ENCODE measurements at places on chromosomes 3 and 15.

GRCh38 chr3:47405820-47406761, 25.3 kb downstream of the PTPN23 start:
- peaks cover 47% of the 10 kb centered on the region for H3K36me3 ChIP-seq
- peak; percentile 77 for DNase-seq
- peak overlapping the region; percentile 66 for H3K27ac ChIP-seq
- no peaks in the 10 kb centered on the region for H3K27me3 ChIP-seq

DNA sequence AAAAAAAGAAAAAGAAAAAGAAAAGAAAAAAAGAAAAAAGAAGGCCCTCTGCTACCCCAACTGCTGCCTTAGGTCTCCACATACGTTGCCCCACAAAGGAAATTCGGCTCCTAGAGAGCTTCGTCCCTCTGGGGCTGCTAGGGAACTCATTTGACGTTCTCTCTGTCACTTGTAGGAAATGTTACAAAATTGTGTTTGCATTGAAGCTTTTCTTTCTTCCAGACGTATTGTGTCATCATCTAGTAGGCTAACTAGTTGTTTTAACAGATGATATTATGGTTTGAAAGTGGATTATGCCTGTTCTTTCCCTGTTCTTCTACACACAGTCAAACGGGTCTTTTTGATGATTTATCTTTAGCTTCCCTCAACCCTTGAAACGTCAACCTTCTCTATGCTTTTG, 125.3 kb downstream of the BDH1 start:
- H3K27me3 ChIP-seq = no peaks in the 10 kb centered on the region
- no peak overlapping the region for H3K4me3 ChIP-seq
- peaks cover 18% of the 10 kb centered on the region for H3K4me1 ChIP-seq
- no peaks in the 10 kb centered on the region for H3K36me3 ChIP-seq

- H3K4me3 ChIP-seq = no peak overlapping the region
- DNase-seq = no peak
- peaks cover 48% of the 10 kb centered on the region for H3K4me1 ChIP-seq
- H3K36me3 ChIP-seq = no peaks in the 10 kb centered on the region
- H3K27me3 ChIP-seq = no peaks in the 10 kb centered on the region
Observed at GRCh38 chr15:90864507-90864906, 3.9 kb upstream of the FURIN start.

DNA sequence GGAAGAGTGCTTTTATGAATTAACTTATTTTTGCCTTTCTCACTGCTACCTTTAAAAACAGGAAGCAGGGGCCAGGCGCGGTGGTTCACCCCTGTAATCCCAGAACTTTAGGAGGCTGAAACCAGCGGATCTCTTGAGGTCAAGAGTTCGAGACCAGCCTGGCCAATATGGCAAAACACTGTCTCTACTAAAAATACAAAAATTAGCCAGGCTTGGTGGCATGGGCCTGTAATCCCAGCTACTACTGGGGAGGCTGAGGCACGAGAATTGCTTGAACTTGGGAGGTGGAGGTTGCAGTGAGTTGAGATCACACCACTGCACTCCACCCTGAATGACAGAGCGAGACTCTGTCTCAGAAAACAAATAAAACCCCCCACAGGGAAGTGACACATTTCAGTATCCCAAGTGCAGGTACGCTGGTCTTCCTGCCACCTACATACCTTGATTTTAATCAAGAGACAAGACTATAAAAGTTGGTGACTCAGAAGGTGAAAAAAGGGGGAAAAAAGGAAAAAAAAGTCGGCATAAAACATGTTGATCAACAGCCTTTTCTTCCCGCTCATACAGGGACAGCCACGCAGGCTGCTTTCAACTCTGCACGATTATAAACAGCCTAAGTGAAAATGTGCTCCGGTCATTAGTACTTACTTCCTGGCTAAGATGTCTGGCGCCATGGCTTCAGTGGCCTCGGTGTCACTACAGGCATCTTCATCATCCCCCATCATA, 18.8 kb downstream of the PPP1R2 start:
- no peaks in the 10 kb centered on the region for H3K4me1 ChIP-seq
- no peak for DNase-seq
- H3K36me3 ChIP-seq = peaks cover 39% of the 10 kb centered on the region
- no peak overlapping the region for H3K4me3 ChIP-seq
- H3K27ac ChIP-seq = no peak overlapping the region
- no peaks in the 10 kb centered on the region for H3K27me3 ChIP-seq

DNA sequence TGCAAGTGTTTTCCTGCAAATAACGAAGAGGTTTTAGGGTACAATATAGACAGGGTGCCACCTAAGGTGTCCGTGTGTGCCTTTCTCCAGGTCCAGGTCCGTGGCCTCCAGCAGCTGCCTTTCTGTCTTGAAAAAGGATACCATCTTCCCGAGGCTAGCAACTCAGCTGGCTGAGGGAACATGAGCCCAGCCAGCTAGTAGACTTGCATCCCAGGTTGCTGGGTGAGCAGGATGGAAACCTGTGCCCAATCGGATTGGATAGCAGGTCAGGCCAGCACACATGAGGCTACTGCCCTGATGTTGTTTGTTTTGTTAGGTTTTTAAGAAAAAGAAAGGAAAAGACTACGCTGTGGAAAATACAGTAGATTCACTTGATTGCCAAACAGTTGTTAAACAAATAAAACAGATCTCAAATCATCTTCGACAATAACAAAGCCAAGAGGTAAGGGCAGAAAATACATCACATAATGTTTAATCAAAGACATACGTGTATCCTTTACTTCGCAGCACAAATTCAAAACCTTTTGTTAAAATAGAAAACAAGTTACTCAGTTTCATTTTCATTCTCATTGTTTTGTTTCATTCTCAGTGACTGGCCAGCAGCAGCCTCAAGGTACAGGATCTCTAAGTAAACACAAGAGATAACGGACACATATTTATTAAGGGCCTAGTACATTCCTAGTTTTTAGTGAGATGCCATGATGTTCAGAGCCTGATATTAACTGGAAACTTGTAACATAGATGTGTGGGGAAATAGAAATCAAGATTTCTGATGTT, 661.2 kb upstream of the NR2F2 start:
- no peaks in the 10 kb centered on the region for H3K36me3 ChIP-seq
- H3K27me3 ChIP-seq = no peaks in the 10 kb centered on the region
- no peak overlapping the region for H3K27ac ChIP-seq
- H3K4me3 ChIP-seq = no peak overlapping the region
- no peaks in the 10 kb centered on the region for H3K4me1 ChIP-seq

- H3K27me3 ChIP-seq = peaks cover 45% of the 10 kb centered on the region
- peak within 1 kb of the TSS; percentile 97 for H3K4me3 ChIP-seq
- peak within 1 kb of the TSS; percentile 81 for H3K27ac ChIP-seq
- no peaks in the 10 kb centered on the region for H3K36me3 ChIP-seq
- peaks cover 51% of the 10 kb centered on the region for H3K4me1 ChIP-seq
- DNase-seq = peak; percentile 86
Observed at GRCh38 chr15:63041974-63042876, at the start of gene TPM1. TPM1 (plus strand) TSS chr15:63042747; CDS start chr15:63042830, 83 bp downstream.

GRCh38 chr3:140715035-140715434, 37.2 kb downstream of the TRIM42 start:
- no peaks in the 10 kb centered on the region for H3K36me3 ChIP-seq
- no peak for DNase-seq
- peaks cover 15% of the 10 kb centered on the region for H3K4me1 ChIP-seq
- no peak overlapping the region for H3K4me3 ChIP-seq

DNA sequence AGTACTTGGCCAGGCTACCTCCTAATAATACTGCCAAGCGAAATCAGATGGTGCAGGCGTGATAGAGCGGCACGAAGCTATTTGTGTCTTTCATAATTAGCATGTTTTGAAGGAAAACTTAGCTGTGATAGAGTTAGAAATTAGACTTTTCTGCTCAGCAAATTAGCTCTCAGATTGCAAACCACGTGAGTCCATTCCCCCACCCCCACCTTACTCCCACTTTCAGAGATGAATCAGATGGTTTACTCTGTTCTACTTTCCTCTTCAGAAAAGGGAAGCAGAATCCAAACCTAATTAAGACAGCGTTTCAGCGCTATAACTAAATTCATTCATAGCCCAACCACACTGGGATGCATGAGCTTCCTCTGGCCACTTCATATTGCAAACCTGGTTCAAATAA, 214.6 kb downstream of the SLCO3A1 start:
- no peak overlapping the region for H3K4me3 ChIP-seq
- H3K27me3 ChIP-seq = no peaks in the 10 kb centered on the region
- H3K4me1 ChIP-seq = peaks cover 31% of the 10 kb centered on the region
- H3K27ac ChIP-seq = no peak overlapping the region

GRCh38 chr3:192481638-192482037, 245.7 kb downstream of the FGF12 start:
- no peak overlapping the region for H3K27ac ChIP-seq
- H3K4me1 ChIP-seq = no peaks in the 10 kb centered on the region
- no peaks in the 10 kb centered on the region for H3K27me3 ChIP-seq
- no peak for DNase-seq

DNA sequence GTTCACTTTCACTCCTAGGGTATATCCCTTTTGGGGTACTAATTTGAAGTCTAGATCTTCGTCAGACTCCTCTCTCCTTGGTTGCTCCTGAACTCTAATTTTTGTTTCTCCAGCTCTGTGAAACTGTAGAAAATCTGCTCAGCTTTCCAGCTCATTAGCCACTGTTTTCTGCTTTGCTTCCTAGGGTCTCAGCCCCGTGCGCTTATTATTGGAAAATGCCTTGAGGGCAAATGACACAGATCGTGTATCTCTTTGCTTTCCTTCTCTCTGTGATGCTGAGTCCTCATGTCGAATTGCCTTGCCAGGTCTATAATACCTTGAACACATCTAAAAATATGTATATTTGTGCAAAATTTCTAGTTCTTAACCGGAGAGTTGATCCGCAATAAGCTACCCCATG, 731.1 kb downstream of the EDEM1 start:
- no peaks in the 10 kb centered on the region for H3K27me3 ChIP-seq
- H3K4me1 ChIP-seq = no peaks in the 10 kb centered on the region
- no peak overlapping the region for H3K27ac ChIP-seq
- H3K4me3 ChIP-seq = no peak overlapping the region
- DNase-seq = no peak
- H3K36me3 ChIP-seq = no peaks in the 10 kb centered on the region

DNA sequence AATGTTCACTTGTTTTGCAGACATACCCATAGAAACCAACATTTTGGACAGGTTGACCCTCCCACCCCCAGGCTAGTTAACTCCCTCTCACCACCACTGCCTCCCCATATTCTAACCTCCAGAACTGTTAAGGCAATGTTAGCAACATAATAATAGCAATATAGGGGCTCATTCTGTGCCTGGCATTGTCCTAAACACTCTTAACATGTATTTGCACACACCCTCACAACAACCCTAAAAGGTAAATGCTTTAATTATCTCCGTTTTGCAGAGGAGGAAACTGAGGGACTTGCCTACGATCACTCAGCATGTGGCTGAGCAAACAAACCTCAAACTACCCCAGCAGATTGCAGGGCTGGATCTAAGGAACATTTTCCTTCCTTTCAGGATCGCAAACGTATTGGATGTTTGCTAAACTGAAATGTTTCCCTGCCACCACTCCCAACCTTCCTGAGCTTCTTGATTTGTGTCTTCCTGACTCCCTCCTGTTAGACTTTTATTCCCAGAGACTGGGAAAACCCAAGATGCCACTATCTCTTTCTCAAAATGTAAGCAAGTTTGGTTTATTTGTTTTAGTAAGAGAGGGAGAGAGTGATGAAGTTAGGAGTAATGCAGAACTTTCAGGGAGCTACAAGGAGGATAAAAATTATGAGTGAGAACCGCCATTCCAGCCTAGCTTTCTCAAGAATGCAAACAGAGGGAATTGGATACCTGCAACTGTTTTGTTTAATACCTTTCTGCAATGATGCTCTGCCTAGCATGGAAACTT, 1.3 kb downstream of the SCG5 start:
- DNase-seq = no peak
- peaks cover 6% of the 10 kb centered on the region for H3K27me3 ChIP-seq
- no peak overlapping the region for H3K4me3 ChIP-seq
- no peaks in the 10 kb centered on the region for H3K36me3 ChIP-seq

GRCh38 chr3:125045194-125045593, 10.6 kb downstream of the HEG1 start:
- no peak overlapping the region for H3K4me3 ChIP-seq
- H3K36me3 ChIP-seq = no peaks in the 10 kb centered on the region
- peaks cover 65% of the 10 kb centered on the region for H3K4me1 ChIP-seq
- no peak overlapping the region for H3K27ac ChIP-seq

DNA sequence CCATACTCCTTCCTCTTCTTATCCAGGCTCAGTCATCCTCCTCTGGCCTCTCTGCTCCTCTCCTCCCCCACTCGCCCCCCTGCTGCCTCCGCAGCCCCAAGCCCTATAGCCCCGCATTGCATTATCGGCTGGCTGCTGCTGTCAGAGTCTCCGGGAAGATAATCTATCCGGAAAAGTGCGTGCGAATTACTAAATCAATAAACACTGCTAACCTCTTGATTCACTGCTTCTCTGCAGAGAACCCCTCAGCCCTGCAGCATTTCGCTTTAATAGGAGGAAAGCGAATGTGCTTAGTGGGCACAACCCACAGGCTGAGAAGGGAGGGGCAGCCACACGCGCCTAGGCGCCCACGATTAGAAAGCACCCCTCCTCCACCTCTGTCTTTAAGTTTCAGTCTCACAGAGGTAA, 167.6 kb downstream of the ABHD5 start:
- H3K27me3 ChIP-seq = peaks cover 51% of the 10 kb centered on the region
- no peak overlapping the region for H3K27ac ChIP-seq
- H3K4me3 ChIP-seq = no peak overlapping the region
- no peaks in the 10 kb centered on the region for H3K36me3 ChIP-seq
- no peaks in the 10 kb centered on the region for H3K4me1 ChIP-seq

DNA sequence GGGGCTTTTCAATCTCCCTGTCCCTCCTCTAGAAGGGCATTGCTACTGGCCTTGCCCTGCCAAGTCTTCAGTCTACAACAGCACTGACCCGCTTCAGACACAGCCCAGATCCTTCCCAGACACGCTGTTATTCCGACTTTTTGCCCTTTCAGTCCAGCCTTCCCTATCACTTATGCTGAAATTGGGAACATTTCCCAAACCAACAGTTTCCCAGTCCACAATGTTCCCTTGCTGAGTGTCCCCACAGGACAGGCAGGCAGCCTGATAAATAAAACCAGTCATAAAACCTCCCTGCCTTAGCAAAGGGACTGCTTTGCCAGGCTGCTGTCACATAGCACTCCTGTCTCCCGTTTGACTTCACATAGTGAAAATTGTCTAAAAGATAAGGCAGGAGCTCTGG, 43.5 kb downstream of the GOLGA6L2 start:
- H3K4me3 ChIP-seq = no peak overlapping the region
- H3K36me3 ChIP-seq = no peaks in the 10 kb centered on the region
- no peak overlapping the region for H3K27ac ChIP-seq

- H3K36me3 ChIP-seq = peaks cover 3% of the 10 kb centered on the region
- no peak overlapping the region for H3K27ac ChIP-seq
- no peaks in the 10 kb centered on the region for H3K27me3 ChIP-seq
- H3K4me1 ChIP-seq = no peaks in the 10 kb centered on the region
- no peak for DNase-seq
- no peak overlapping the region for H3K4me3 ChIP-seq
Observed at GRCh38 chr15:64333986-64334929, 21.7 kb downstream of the CSNK1G1 start.

GRCh38 chr3:166488977-166489672, 651.9 kb upstream of the BCHE start:
- H3K4me3 ChIP-seq = no peak overlapping the region
- H3K4me1 ChIP-seq = no peaks in the 10 kb centered on the region
- H3K27ac ChIP-seq = no peak overlapping the region

DNA sequence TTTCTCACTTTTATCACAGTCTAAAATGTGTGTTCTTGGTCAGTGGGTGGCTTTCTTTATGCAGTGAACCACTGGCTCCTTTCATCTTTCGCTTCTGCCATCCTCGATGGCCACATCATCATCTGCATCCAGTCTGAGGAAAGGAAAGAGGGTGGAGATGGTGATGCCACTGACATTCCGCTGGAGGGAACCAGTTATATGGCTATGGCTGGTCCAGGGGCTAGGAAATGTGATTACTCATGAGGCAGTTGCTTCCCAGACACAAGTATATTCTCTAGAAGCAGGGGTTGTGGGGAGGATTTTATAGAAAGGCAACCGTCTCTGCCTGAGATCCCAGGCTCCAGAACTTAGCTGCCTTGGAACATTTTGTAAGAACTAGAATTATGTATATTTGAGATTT, 246.7 kb upstream of the AZI2 start:
- no peak overlapping the region for H3K4me3 ChIP-seq
- DNase-seq = no peak
- H3K4me1 ChIP-seq = no peaks in the 10 kb centered on the region
- H3K36me3 ChIP-seq = no peaks in the 10 kb centered on the region

All from suprapubic skin (tissue), 4 donors.